ENCODE measurements at places on chromosomes 5 and 9. TPM values are rescaled to one million over a fixed set of nuclear protein-coding genes. Genes with fewer than 3 reads are reported as not detected.

The PCDHA1 gene
- 5.3 TPM for polyA plus RNA-seq

The AQP3 gene
- polyA plus RNA-seq = 3.4 TPM

The DNM1 gene
- 35.0 TPM for polyA plus RNA-seq

The MAMDC2 gene
- polyA plus RNA-seq = 3.9 TPM

The PTGR1 gene
- 33.5 TPM for polyA plus RNA-seq

The MUSK gene
- not detected for polyA plus RNA-seq

The RGMB gene
- 8.9 TPM for polyA plus RNA-seq

The ABCA1 gene
- 1.9 TPM for polyA plus RNA-seq

The PCA3 gene
- 3.6 TPM for polyA plus RNA-seq

The VPS13A gene
- polyA plus RNA-seq = 21.4 TPM

The EPB41L4B gene
- polyA plus RNA-seq = 0.90 TPM

The DEPDC1B gene
- polyA plus RNA-seq = not detected

The IL5 gene
- polyA plus RNA-seq = not detected

The GLDC gene
- polyA plus RNA-seq = 20.2 TPM

The IFNA13 gene
- polyA plus RNA-seq = not detected

The SLC30A5 gene
- polyA plus RNA-seq = 58.1 TPM

The SV2C gene
- polyA plus RNA-seq = 53.8 TPM

The GABRB2 gene
- polyA plus RNA-seq = 199 TPM

The OMD gene
- 3.0 TPM for polyA plus RNA-seq

The NTRK2 gene
- polyA plus RNA-seq = 8.1 TPM

The TTLL11 gene
- polyA plus RNA-seq = not detected

The GLRA1 gene
- 0.35 TPM for polyA plus RNA-seq

The PCDHAC2 gene
- polyA plus RNA-seq = 22.6 TPM

The ARAP3 gene
- polyA plus RNA-seq = 0.55 TPM

The CDH18 gene
- polyA plus RNA-seq = 308 TPM

The KCNN2 gene
- polyA plus RNA-seq = 38.7 TPM

The CCNO gene
- 1.1 TPM for polyA plus RNA-seq

The ACOT12 gene
- not detected for polyA plus RNA-seq

The AK8 gene
- polyA plus RNA-seq = 0.77 TPM

The FBP2 gene
- polyA plus RNA-seq = not detected

The SMIM33 gene
- polyA plus RNA-seq = not detected

The NMUR2 gene
- polyA plus RNA-seq = not detected

The TUSC1 gene
- polyA plus RNA-seq = 3.9 TPM

Measured in Purkinje cell (primary cell).